ENCODE measurements at places on chromosomes 6 and 20.

DNA sequence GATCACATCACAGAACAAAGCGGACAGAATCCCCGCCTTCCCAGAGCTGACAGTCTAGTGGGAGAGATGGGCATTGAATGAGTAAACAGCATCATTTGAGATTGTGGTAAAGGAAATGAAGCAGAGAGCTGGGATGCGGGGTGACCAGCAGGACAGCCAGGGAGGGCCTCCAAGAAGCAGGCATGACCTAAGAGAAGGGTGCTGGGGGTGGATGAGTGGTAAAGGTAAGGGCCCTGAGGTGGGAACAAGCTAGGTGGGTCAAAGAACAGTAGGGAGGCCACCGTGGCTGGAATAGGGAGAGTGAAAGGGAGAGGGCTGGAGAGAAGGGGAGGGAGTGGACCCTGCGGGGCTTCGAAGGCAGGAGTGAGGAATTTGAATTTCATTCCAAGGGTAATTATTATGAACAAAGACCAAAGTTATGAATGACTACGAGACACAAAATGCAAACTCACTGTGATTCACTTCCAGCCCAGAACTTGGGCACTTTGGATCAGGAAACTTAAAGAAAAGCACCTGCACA lies 61.4 kb downstream of the CEBPB start:
- DNase-seq, result no peak

- DNase-seq, result no peak
These were observed 42.4 kb downstream of the PLAGL2 start for GRCh38 chr20:32164984-32165735.

GRCh38 chr20:22492497-22492896 lies 91.9 kb downstream of the FOXA2 start:
- no peak for DNase-seq

DNA sequence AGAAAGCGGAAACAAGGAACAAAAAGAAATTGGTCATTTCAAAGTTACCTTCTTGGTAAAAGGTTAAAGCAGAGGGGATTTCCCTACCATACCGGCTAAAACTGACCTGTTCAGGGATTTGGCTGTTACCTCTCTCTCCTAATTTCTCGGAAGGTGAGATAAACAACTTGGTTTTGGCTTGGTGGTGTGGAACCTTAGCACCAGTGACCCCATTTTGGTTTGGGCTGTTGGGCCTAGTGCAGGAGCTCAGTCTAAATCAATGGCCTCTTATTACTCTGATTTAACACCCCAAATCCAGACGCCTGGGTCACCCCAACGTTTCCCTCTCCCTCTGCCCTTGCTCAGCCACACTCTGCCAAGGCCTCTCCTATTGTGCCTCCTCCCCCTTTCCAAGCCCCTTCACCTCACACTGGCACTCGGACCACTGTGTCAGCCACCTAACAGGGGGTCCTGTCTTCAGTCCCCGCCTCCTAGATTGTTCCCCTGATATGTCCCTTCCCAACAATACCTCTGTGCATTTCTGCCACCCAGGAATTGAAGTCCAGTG lies 8.3 kb downstream of the NCR2 start:
- no peak for DNase-seq

DNA sequence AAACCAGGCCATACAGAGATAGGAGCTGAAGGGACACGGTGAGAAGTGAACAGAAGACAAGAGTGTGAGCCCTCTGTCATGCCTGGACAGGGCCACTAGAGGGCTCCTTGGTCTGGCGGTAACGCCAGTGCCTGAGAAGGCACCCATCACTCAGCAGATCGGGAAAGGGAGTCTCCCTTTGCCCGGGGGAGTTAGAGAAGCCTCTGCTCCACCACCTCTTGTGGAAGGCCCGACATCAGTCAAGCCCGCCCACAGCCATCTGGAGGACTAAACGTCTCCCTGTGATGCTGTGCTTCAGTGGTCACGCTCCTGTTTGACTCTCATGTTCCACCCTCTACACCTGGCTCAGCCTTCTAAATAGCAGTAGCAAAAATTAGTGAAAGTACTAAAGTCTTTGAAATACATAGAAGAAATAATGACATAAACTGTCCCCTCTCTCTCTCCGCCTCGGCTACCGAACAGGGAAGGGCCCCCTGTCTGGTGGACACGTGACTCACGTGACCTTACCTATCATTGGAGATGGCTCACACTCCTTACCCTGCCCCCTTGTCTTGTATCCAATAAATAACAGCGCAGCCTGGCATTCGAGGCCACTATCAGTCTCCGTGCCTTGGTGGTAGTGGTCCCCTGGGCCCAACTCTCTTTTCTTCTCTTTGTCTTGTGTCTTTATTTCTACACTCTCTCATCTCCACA lies 66.7 kb downstream of the RPP21 start:
- DNase-seq, result no peak

- no peak for DNase-seq
These were observed 75.4 kb upstream of the ZNF217 start for GRCh38 chr20:53668992-53669391.

DNA sequence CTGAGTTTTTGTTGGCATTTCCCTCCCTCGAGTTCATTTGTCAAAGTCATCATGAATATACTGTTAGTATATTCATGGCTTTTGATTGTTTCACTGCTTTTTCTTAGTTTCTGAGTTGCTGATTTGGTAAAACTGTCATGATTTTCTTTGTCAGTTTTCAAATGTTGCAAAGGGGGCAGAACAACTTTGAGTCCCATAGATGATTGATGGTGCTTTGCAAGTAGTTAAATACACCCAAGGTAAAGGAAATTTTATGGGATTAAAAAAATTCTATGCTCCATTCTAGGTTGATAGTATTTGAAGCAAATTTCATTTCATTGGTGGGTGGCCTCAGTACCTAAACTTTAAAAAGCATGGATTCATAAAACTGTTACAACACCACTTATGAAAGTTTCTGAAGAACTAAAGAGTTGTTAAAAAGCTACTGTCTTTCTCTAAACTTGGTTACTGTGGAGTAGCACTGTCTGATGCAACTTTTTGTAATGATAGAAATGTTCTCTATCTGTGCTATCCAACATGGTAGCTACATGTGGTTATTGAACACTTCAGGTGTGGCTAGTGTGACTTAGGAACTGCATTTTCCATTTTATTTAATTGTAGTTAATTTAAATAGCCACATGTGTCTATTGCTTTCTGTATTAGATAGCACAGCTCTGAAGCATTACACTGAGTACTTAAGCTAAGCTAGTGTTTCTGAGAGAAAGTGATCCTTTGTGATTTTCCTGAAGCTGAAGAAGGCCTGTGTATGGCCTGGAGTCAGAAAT lies 153.6 kb downstream of the ZFAND3 start:
- DNase-seq, result no peak

DNA sequence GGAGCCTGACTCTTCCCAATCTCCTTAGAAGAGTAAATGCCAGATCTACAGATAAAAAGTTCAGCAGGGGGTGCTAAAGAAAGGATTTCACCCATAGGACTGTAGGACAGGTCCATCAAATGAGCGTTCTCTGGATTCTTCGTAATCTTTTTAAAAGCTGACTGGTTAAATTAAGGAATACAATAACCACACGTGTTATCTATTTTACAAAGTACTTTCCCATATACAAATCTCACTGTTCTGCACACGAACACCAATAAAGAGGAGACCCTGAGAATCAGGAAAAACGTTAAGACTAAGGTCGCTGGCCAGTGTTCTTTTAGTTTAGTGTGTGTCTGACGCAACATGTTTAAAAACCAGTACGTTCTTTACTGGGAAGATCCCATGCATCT lies 542 bp downstream of the TUBE1 start:
- no peak for DNase-seq

GRCh38 chr6:25564943-25565342 lies 87.1 kb upstream of the SCGN start:
- DNase-seq, result no peak

- DNase-seq, result no peak
These were observed 9.5 kb downstream of the SDCBP2 start for GRCh38 chr20:1319462-1319861.

DNA sequence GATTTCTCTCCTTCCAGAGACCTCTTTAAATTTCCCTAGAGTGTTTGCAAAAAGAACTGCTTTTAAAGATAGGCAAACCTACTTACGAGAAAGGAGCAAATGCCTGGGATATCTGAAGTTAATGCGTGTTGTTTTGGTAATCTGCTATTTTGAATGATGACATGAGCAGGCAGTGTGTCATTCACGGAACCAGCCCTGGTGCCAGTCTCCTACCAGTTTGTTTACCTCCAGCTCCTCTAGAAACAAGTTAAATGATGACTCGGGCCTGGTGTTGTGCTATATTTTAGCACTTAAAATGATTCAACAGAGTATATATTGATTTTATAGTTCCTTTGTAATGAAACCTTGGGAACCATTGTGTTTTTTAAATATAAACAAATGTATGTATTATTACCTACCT lies 41.1 kb upstream of the MAP3K4 start:
- DNase-seq, result no peak

GRCh38 chr20:2234598-2235191 lies 61.1 kb upstream of the TGM3 start:
- DNase-seq, result no peak

GRCh38 chr6:113450061-113450465 lies 407.1 kb upstream of the MARCKS start:
- no peak for DNase-seq

Measured in suprapubic skin (tissue), 4 donors.